ENCODE measurements at places on chromosomes 4 and X.

DNA sequence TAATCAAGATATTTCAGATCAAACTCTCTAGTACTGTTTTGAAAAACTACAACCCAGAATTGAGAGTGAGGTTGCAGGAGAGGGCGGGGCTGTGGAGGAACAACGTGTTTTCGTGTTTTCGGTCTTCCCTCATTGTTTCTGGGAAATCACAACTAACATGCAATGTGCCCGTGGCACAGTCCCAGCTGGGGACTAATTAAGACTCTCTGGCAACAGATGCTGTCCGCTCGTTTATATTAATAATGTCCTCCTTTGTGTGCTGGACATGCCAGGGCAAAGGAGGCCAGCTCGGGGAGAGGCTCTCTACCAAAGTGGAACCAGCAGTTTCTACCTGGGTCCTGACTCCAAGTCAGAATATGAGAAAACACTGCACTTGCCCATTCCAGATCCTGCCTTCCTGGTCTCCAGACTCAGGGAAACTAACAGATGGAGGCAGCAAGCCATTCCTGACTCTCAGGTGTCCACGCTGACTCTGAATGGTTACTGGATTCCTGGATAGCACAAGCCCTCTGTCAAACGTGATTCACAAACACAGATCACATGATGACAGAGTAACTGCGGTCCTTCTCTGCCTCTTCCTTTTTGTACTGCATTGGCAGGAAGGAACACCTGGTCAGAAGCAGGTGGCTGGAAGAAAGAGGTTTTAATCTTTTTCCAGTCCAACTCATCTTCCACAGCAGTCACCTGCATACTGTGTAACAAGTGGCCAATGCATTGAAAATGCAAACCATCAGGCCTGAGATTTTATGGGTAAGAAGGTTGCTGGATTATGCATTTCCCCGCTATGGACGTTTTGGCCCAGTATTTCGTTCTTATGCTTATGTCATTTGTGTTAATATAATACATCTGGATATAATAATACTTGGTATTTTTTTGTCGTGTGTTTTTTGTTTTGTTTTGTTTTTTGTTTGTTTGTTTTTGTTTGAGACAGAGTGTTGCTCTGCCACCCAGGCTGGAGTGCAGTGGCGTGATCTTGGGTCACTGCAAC, 65.0 kb downstream of the COQ2 start:
- DNase-seq: no peak

DNA sequence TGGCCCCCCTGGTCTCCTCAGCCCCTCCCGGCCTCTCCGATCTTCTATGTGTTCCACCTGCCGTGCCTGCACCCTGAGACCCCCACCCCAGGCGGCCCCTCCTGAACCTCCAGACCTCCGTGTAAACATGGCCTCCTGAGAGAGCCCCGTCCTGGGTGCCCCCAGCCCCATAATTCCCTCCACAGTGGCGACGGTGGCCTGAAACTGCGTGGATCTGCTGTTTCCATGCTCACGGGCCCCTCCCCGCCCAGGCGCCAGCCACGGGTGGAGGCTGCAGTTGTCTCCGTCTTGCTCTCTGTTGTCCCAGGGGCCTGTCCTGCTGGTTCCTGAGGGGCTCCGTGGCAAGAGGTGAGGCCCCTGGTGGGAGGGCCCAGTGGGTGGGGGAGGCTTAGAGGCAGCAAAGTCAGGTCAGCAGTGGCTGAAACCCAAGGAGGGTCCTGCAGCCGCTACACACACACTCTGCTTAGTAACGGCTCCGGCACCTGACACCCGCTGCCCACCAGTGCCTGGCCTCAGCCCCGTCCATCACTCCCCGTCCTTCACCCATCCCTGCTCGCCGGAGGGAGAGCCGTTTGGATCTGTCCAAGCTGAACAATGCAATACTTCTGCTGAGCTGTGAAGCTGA, 75.8 kb downstream of the FAM53A start:
- DNase-seq: no peak

DNA sequence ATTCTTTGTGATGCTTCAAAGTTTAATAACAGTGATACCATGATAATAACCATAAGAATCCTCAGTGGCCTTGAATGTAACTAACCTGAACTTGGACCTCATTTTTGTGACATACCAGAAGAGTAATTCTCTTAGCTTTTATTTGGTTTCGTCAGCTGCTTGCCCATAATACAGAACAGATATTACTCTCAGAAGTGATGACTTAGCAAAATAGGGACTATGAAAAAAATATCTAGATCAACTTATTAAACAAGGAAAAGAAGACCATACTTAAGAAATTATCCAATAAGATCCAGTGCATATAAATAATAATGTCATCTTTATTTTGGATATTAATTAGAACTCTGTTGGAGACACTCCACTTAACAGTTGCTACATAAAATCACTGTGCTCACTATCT, 236.9 kb upstream of the GPC4 start:
- DNase-seq: no peak

DNA sequence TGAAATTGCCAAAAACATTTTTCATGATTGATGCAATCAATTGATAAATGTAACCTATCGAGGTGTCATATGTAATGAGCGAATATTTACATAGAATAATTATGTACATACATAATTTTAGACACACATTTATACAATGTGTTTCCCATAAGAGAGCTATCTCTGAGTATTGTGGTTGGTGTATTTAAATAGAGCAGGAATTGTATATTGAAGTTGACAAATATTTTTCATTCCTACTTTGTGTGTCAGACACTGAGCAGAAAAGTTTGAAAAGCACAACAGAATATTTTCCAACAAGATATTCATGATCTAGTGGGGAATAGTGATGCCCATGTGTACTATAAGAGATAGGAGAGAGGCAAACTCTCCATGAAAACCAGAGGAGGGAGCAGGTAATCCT, 295.2 kb downstream of the ANKRD50 start:
- no peak for DNase-seq

- no peak for DNase-seq
Observed at GRCh38 chrX:43592597-43592996, 63.5 kb upstream of the MAOA start.

All from caudate nucleus (tissue), 63 donors.